Cardiac muscle cell (in vitro differentiated cells and primary cell): ENCODE measurements at places on chromosomes 11 and 22.

DNA sequence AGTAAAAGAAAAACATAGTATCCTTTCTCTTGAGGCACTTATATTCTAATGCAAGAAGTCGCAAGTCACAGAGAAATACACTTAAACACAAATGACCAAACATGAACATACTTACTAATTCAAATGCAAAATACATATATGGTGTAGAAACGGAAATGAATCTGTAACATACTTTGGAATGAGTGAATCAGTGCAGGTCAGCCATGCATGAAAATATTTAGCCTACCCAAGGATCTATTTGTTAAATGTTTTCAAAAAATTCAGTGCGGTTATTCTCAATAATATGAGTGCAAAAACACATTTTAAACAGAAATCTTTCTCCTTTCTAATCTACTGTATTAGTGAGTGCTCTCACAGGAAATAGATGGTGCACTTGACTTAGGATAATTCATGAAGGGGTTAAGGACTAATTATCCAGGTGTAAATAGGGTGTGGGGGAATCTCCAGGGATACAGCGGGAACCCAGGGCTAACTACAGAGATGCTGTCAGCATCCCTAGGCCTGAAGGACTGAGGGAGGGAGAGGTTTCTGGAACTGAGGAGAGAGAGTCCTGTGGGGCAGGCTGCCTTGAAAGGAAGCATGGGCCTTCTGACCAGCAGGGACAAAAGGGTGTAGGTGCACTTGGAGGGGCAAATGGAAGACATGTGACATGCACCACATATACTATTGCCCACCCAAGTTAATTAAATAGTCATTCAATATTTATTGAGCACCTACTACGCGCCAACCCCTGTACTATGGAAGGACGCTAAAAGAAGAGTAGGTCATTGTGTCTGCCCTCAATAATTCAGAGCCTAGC, 139.2 kb downstream of the MAML2 start:
- no peaks in the 10 kb centered on the region for H3K4me1 ChIP-seq
- no peak overlapping the region for H3K27ac ChIP-seq
- H3K4me3 ChIP-seq, result no peak overlapping the region
- no peaks in the 10 kb centered on the region for H3K27me3 ChIP-seq
- H3K36me3 ChIP-seq, result no peaks in the 10 kb centered on the region

DNA sequence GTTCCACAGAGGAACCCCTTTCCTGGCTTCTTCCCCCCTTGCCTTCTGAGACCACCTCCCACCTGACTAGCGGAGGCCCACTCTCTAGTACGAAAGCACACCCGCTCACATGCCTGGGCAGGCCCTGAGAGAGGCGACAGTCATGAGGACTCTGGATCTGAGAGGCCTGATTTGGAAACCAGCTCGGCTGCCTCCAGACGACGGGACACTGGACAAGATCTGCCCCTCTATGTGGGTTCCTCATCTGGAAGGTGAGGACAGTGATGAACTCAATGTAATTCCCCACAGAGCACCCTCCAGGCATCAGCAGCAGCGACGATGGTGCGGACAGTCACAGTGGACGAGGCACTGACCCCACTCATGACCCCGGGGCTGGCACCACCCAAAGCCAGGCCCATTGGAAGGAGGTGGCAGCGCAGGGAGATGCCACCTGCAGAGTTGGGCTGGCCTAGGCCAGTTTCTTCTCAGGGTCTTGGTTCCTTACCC, 7.5 kb downstream of the SULT4A1 start:
- H3K27me3 ChIP-seq, result no peaks in the 10 kb centered on the region
- no peak overlapping the region for H3K4me3 ChIP-seq
- no peaks in the 10 kb centered on the region for H3K36me3 ChIP-seq
- H3K27ac ChIP-seq, result no peak overlapping the region
- DNase-seq, result no peak
- no peaks in the 10 kb centered on the region for H3K4me1 ChIP-seq

DNA sequence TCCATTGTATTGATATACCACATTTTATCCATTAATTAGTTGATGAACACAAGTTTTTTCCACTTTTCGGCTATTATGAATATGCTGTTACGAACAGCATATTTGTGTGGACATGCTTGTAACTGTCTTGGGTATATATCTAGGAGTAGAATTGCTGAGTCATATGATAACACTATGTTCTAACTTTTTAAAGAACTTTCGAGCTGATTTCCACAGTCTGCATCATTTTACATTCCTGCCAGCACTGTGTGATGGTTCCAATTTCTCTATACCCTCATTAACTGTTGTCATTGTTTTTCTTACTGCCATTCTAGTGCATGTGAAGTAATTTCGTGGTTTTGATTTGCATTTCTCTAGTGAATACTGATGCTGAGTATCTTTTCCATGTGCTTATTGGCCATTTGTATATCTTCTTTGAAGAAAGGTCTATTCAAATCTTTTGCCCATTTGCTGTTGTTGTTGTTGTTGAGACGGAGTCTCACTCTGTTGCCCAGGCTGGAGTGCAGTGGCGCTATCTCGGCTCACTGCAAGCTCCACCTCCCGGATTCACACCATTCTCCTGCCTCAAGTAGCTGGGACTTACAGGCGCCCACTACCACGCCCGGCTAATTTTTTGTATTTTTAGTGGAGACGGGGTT, 7.4 kb upstream of the RCE1 start:
- no peak overlapping the region for H3K27ac ChIP-seq
- H3K36me3 ChIP-seq, result no peaks in the 10 kb centered on the region
- DNase-seq, result no peak
- no peak overlapping the region for H3K4me3 ChIP-seq
- H3K27me3 ChIP-seq, result no peaks in the 10 kb centered on the region
- peaks cover 3% of the 10 kb centered on the region for H3K4me1 ChIP-seq

DNA sequence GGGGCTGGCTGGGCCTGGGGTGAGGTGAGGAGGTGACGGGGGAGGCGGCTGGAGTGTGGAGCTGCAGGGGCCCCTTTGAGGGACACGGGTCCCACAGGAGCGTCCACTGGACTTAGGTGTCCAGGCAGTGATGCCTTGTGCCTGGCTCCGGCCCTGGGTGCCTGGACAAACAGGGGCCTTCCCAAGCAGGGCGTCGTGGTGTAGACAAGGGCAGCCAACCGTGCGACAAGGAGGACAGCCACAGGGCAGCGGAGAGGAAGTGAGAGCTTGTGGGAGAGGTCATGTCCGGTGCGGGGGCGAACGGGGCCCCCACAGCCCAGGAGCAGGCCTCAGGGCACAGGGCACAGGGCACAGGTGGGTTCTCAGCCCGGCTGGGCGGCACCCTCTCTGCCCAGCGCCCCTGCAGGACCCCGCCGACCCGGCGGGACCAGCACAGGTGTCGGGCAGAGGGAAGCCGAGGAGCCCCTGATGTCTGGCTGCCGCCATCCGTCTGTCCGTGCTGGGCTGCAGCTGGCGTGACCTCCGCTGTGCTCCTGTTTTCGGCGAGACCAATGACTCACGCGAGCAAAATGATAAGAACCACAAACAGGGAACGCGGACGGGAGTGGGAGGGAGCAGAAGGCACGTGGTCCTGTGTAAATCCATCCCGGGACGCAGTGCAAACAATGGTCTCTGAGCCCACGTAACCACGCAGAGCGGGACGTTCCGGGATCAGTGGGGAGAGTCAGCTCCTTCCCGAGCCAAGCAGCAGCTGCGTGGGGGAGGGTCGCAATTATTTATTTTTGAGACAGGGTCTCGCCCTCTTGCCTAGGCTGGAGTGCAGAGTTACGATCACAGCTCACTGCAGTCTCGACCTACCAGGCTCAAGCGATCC, 49.1 kb upstream of the A4GALT start:
- no peaks in the 10 kb centered on the region for H3K27me3 ChIP-seq
- H3K36me3 ChIP-seq, result no peaks in the 10 kb centered on the region
- no peak for DNase-seq
- peaks cover 20% of the 10 kb centered on the region for H3K4me1 ChIP-seq
- H3K27ac ChIP-seq, result no peak overlapping the region
- no peak overlapping the region for H3K4me3 ChIP-seq

DNA sequence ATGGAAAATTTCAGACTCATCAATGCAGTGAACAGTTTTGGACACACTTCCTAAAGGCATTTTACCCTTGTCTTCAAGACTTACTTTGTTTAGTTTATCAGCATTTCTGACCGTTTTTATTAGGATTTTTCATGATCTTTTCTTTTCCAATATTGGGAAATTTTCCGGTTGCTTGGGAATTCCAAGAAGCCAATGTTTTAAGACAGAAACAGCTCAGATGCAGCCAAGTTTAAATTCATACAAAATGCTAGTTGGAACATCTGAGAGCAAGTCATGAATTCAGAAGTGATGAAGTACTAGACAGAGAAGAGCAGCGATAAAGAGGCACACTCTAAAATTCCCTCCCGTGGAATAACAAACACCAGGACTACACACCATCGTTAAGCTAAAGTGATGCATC, 68.6 kb downstream of the RAB38 start:
- no peak overlapping the region for H3K4me3 ChIP-seq
- H3K36me3 ChIP-seq, result no peaks in the 10 kb centered on the region
- peaks cover 12% of the 10 kb centered on the region for H3K4me1 ChIP-seq
- H3K27me3 ChIP-seq, result no peaks in the 10 kb centered on the region
- no peak for DNase-seq

DNA sequence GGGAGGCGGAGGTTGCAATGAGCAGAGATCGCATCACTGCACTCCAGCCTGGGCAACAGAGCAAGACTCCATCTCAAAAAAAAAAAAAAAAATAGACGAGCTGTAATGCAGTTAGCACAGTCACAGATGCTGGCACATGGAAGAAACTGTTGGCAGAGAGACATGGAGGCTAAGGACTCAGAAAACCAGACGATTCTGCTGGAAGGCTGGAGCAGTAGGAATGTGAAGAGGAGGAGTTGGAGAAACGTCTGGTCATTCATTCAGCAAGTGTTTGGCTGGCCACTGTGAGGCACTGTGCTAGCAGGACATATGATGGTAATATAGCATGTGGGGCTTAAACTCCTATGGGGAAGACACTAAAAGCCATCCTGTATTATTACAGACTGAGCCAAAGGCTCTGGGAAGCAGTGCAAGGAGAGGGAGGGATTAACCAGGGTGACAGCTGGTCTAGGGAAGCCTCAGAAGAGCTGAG, 5.0 kb downstream of the UQCR10 start:
- peaks cover 6% of the 10 kb centered on the region for H3K36me3 ChIP-seq
- no peak overlapping the region for H3K27ac ChIP-seq
- no peak overlapping the region for H3K4me3 ChIP-seq
- peaks cover 4% of the 10 kb centered on the region for H3K4me1 ChIP-seq
- no peaks in the 10 kb centered on the region for H3K27me3 ChIP-seq

DNA sequence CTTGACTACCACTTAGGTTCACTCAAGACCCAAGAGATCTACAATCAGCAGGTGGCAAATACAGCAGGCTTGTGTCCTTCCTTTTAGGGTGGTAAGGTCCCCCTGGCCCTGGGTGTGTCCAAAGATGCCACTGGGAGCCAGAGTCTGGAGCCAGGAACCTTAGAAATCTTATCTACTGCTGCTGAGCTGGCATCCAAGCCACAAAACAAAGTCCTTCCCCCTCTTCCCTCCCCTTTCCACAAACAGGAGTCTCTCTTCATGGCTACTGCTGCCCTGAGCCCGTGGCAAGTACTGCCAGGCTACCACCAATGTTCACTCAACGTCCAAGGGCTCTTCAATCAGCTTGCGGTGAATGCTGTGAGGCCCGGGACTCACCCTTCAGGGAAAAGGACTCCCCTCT, 21.4 kb upstream of the AQP11 start:
- H3K36me3 ChIP-seq, result no peaks in the 10 kb centered on the region
- no peaks in the 10 kb centered on the region for H3K4me1 ChIP-seq
- no peak overlapping the region for H3K4me3 ChIP-seq
- no peak overlapping the region for H3K27ac ChIP-seq
- no peaks in the 10 kb centered on the region for H3K27me3 ChIP-seq

DNA sequence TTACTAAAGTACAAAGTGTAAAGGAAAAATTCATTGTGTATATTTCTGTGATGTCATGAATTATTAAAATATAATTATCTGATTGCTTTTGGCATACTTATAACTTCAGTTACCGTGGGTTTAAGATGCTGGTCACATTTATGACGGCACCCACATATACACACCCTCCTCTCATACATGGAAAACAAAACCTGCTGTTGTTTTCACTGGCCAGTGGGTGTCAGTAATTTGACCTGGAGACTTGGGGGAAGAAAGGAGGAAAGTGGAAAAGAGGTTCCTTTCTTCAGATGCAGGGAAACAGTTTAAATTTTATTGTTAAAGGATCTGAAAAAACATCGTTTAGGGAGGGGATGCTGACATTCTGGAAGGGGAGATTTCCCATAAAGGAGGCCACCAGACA, 742 bp upstream of the BBOX1 start:
- no peaks in the 10 kb centered on the region for H3K4me1 ChIP-seq
- no peaks in the 10 kb centered on the region for H3K27me3 ChIP-seq
- no peaks in the 10 kb centered on the region for H3K36me3 ChIP-seq
- H3K4me3 ChIP-seq, result no peak overlapping the region
- no peak for DNase-seq

- H3K4me3 ChIP-seq, result no peak overlapping the region
- no peak for DNase-seq
- no peaks in the 10 kb centered on the region for H3K36me3 ChIP-seq
- no peaks in the 10 kb centered on the region for H3K27me3 ChIP-seq
- no peak overlapping the region for H3K27ac ChIP-seq
Measured at GRCh38 chr11:76660533-76661305, 9.8 kb downstream of the LRRC32 start.

- DNase-seq, result peak; percentile 65
- H3K27ac ChIP-seq, result no peak overlapping the region
- no peaks in the 10 kb centered on the region for H3K36me3 ChIP-seq
- H3K4me3 ChIP-seq, result no peak overlapping the region
- peaks cover 5% of the 10 kb centered on the region for H3K4me1 ChIP-seq
Measured at GRCh38 chr22:41917903-41918791, 3.3 kb upstream of the SHISA8 start.

DNA sequence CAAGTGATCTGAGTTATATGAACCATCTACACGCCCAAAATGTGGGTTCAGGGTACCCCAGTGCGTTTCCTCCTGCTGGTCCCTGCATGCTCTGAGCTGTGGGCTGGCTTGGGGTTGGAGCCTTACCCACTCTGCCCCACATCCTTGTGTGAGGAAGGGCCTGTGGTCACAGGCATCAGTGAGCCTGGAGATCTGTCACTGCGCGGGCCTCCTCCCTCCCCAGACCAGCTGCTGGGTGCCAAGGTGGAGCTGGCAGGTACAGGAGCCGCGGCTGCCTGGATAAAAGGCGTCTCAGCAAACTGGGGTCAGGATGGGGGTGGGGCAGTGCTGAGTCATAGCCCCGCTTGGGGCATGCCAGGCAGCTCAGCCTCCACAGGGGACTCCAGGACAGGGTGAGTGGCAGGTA, 17.9 kb downstream of the GNAZ start:
- no peak overlapping the region for H3K4me3 ChIP-seq
- no peak for DNase-seq
- no peak overlapping the region for H3K27ac ChIP-seq

DNA sequence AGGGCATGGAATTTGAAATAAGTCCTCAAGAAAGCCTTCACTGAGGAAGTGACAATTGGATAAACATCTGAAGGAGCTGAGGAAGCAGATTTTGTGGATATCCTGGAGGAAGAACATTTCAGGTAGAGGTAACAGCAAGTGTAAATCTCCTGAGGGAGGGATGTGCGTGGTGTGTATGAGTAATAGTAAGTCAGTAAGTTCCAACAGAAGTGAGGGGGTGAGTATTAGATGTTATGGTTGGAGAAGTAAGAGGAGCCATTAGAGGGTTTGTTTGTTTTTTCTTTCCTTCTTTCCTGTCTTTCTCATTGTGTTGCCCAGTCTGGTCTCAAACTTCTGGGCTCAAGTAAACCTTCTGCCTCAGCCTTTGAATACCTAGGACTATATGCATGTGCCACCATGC, 29.0 kb downstream of the ANKRD42 start:
- DNase-seq, result no peak
- no peaks in the 10 kb centered on the region for H3K36me3 ChIP-seq
- H3K27me3 ChIP-seq, result no peaks in the 10 kb centered on the region
- H3K27ac ChIP-seq, result no peak overlapping the region
